ENCODE measurements at places on chromosomes 3 and 15.
A peak's percentile ranks its signal among the peaks of the same experiment; 100 is the strongest.

DNA sequence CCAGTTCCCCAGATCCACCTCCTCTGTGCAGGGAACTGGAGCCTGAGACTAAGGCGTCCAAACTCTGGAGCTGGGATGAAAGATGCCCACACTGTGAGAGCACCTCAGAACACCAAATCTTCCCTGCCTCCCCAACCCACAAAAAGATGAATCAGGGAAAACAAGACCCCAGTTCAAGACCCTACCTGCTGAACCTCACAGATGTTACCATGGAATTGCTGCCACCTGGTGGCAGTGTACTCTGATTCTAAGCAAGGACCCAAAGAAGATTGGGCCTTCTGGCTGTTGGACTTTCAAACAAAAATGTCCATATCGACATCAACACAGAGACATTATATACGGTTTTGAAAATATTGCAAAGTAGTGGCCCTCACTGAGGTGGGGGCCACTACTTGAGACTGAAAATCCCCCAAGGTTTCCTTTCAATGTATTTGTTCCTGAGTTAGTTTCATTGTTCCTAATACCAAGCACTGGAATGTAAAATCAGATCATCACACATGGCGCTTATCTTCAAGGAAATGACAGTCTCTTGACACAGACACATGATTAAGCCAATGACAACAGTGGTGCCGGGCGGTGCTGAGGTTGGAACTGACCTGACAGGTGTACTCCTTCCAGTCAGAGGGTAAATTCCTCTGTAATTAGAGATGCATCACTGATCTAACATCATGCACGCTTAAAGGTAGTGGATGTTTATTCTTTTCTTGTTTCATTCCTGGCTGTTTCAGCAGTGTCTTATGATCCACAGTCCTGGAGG is 67.6 kb downstream of the SLC6A11 start:
- no peak for DNase-seq

DNA sequence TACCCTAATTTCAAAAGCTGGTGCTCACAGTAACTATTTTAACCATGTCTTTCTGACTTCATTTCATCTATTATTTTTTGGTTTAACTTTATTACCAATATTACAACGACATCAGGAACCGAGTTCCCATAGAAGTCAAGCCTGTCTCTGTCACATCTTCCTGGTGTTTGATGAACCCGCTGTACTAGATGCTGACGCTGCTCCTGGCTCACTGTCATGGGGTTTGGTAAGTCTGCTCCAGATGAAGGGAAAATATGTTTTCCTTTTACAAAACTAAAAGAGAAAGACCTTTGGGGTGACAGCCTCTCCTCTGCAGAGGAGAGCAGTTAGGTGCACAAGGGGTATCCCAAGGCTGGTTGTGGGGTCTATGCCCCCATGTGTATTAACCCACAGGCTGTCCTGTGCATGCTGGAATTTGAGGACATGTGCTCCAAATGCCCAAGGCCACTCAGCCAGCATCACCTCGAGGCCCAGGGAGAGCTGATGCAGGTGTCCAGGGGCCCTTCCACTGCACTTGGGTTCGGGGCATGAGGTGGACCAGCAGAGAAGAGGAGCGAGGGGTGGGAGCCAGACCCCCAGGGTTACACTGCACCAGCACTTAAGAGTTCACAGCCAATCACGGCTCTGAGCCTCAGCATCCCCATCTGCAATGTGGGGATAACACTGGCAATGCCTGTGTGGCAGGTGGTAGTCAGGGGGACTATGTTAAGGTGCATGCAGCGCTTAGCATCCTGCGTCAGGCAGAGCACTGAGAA is 62.2 kb downstream of the ATP10A start:
- DNase-seq = no peak

DNA sequence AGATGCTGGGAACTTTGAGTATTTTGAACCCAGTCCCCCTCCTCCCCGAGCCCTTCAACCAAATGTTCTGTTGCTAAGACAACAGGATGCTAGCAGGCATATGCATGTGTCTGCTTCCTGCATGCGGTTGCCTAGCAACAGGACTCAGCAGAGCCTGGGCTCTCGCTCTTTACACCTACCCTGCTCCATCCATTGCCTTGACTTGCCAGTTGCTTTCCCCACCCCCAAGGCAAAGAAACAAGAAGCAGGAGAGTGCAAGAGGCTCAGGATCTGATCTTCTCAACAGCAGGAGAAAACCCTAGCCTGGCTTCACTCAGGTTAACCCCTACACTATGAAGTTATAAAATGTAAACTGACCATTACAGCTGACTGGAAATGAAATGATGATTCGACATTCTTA is 393.0 kb downstream of the IGSF11 start:
- DNase-seq = no peak

- DNase-seq = peak; percentile 2
These were observed 249.9 kb downstream of the ROBO1 start for GRCh38 chr3:79517766-79518413.

GRCh38 chr3:111210003-111210711 is 138.5 kb downstream of the NECTIN3 start:
- peak; percentile 90 for DNase-seq

DNA sequence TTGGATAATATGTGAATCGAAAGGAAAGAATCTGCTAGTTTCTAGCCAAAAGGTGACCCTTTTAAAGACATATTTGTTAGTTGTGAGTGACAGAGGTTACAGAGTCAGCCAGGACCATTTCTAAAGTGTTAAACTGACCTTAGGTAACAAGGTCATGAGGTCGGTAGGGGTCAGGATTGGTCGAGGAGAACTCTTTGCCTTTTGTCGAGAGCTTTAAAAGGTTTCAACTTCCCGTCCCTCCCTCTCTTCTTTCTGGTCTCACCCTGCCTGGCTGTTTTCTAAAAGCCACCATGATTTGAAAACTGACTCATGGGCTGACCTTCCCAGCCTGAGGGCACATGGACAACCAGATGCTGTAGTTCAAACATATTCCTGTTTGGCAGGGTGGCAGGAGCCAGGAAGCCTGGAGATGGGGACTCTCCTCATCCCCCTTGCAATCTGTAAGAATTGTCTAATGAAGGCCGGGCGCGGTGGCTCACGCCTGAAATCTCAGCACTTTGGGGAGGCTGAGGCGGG is 25.8 kb upstream of the PRTG start:
- no peak for DNase-seq

DNA sequence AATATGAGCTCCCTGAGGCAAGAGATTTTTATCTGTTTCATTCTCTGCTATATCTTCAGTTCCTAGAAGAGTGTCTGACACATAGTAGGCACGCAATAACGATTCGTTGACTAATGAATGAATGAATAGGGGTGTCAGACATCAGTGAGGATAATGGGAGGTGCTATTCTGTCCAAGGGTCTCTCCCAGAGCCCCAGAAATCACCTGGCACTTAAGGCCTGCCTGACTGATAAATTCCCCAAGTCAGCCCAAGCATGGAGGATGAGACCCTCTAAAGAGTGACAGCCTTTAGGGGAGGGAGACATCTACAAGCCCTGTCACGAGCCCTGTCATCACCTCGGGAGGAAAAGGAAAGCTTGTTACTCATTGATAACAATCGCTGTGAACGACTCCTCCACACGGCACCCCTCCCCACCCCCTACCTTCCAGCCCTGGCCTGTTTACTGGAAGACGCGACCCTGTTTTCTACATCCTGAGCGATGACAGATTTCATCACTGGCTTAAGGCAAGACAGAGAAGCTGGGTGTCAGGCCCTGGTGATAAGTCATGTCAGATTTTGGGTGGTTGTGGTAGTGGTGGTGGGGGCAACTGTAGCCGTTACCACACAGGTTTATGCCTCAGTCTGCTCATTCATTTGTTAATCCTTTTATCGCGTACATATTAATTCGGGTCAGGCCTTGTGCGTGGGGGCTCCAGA is 23.1 kb downstream of the BHLHE40 start:
- peak; percentile 39 for DNase-seq

DNA sequence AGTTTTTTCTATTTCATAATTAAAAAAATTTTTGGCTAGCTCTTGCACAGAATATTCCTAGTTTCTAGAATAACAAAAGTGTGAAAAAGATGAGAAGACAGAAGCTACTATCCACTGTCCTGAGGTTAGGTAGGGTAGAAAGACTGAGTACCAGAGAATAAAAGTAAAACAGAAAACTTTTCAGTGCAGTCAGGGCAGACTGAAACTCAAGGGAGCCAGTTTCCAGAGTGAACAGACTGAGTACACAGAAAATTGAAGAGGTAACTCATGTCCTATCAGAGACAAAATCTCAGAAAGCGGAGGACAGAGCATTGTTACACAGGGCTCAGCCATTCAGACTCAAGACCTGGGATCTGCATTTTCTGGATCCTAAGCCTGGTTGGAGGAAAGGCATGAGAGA is 8.8 kb upstream of the FBXO40 start:
- no peak for DNase-seq

DNA sequence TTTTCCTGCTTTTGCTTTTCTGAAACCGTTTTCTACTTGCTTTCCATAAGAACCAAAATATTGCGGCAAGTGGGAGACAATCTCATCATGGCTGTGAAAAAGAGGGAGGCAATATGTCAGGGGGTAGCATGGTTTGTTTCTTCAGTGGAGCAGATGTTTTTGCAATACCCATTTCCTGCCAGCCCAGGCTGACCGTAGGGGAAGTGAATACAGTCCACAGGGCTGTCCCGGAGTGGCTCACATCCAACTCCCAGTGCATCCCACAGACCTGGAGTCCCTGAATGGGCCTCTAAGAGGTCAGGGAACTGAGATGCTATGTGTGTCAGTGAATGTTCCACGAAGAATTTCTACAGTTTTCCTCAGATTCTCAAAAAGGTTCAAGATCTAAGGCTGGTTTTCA is 69.6 kb downstream of the EPHB1 start:
- DNase-seq = peak; percentile 3

GRCh38 chr3:31829826-31830426 is 151.1 kb downstream of the OSBPL10 start:
- DNase-seq = no peak

DNA sequence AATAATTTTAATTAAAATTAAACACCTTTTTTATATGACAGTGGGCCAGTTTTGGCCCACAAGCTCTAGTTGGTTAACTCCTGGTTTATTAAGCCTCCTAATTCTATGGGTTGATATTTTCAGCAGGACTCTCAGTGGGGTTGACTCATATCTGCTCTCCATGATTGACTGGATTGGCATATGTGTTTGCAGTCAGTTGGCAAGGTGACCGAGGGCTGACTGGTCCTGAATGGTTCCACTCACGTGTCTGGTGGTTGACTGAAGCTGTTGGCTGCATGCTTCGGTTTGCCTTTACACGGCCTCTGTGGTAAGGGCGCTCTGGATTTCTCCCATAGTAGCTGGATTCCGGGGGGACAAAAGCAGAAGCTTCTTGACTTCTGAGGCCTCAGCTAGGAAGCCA is 65.3 kb upstream of the ZNF280D start:
- no peak for DNase-seq

GRCh38 chr3:165523801-165524200 is 313.4 kb downstream of the BCHE start:
- DNase-seq = peak; percentile 91

- no peak for DNase-seq
These were observed 88.3 kb downstream of the NPAP1 start for GRCh38 chr15:24763891-24764290.

DNA sequence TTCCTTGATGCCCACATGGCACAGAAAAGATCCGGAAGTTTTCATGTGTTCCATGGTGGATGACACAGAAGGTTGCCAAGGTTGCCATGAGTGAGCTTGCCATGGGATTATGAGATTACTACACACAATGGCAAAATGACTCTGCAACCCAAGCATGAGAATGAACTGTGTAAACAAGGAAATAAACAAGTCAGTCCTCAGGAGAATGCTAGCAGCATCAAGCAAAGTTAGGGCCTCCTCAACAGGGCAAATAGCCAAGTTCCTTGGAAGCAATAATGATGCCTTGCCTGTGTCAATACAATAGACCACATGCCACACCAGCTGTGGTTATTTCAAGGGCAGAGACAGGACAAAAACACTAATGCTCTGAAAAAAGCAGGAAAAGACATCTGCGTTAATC is 41.8 kb downstream of the AQR start:
- DNase-seq = peak; percentile 8

GRCh38 chr3:106826791-106827311 is 550.4 kb upstream of the CCDC54 start:
- DNase-seq = peak; percentile 89

GRCh38 chr3:181709537-181710279 is 2.0 kb upstream of the SOX2 start:
- DNase-seq = peak; percentile 39

- DNase-seq = no peak
These were observed 82.8 kb upstream of the MEF2A start for GRCh38 chr15:99482993-99483392.

Data from amniotic epithelial cell (primary cell).